ENCODE measurements at places on chromosomes 12 and 14. TPM values are rescaled to one million over a fixed set of nuclear protein-coding genes. Genes with fewer than 3 reads are reported as not detected.

DNA sequence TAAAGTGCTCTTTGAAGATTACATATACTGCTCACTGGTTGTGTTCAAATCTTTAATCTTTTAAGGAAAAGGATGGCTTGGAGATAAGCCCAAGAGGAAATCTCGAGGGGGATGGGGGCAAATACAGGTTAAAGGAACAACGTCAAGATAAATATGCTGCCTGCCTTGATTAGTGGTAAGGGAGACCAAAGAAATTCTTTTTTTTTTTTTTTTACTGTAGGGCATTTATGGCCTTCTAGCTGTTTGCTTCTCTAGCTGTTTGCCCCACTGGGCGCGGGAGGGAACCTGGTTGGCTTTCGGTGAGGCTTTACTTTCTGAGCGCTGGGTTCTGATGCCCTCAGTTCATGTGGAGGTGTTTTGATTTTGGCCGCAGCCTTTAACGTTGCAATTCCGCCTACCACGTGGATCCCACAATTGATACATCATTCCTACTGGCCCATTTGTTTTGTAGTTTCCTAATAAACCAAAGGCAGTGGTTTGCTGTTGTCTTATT lies 5.7 kb downstream of the CCND2 start:
- DNase-seq: no peak

GRCh38 chr12:28711421-28711820 lies 437.7 kb upstream of the FAR2 start:
- DNase-seq: no peak

- no peak for DNase-seq
Observed at GRCh38 chr12:53538209-53538689, 31.0 kb upstream of the NPFF start.

The TEX52 gene
- not detected for total RNA-seq

The AQP2 gene
- not detected for total RNA-seq

The GPR65 gene
- total RNA-seq: 0.47 TPM
